Immature natural killer cell (primary cell): ENCODE measurements at places on chromosomes 12 and 14.
A peak's percentile ranks its signal among the peaks of the same experiment; 100 is the strongest.

DNA sequence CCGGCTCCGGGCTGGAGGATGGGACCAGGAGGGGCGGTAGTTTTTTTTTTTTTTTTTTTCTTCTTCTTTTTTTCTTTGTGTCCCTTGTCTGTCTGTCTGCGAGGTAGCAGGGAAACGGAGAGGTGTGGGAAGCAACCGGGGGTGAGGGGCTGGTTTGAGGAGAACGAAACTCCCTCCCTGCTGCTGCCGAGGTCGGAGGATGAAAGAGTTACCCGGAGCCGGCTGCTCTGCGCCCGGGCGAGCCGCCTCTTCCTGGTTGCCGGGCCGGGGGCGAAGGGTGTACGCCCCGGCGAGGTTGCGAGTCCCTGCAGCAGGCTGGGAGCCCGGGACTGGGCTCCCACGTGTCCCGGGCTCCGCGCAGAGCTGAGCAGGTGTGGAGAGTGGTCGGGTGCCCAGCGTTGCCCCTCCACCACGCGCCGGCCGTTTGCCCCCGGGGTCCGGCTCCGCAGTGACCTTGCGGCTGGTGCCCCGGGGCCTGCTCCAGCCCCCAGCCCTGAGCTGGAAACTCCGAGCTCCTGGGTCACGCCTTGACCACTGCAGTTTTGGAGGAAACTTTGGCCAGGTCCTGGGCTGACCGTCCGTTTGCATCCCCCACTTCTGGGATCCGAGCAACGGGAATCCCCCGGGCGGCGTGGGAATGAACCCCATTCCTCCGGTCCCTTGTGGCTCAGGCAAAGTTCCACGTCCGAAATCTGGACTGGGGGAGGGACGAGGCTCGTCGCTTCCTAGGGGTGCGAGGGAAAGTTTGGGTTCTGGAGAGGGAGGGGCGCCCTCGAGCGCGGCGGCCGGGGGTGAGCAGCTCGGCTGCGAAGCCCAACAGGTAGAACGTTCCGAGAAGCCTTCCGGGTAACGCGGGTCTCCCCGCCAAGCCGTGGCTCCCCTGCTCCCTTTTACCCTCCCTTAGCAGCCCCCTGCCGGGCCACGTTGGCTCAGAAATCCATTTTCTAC is 1.3 kb downstream of the CHST11 start:
- peaks cover 2% of the 10 kb centered on the region for H3K27me3 ChIP-seq
- peak overlapping the region; percentile 98 for H3K27ac ChIP-seq
- H3K4me1 ChIP-seq, result peaks cover 59% of the 10 kb centered on the region

DNA sequence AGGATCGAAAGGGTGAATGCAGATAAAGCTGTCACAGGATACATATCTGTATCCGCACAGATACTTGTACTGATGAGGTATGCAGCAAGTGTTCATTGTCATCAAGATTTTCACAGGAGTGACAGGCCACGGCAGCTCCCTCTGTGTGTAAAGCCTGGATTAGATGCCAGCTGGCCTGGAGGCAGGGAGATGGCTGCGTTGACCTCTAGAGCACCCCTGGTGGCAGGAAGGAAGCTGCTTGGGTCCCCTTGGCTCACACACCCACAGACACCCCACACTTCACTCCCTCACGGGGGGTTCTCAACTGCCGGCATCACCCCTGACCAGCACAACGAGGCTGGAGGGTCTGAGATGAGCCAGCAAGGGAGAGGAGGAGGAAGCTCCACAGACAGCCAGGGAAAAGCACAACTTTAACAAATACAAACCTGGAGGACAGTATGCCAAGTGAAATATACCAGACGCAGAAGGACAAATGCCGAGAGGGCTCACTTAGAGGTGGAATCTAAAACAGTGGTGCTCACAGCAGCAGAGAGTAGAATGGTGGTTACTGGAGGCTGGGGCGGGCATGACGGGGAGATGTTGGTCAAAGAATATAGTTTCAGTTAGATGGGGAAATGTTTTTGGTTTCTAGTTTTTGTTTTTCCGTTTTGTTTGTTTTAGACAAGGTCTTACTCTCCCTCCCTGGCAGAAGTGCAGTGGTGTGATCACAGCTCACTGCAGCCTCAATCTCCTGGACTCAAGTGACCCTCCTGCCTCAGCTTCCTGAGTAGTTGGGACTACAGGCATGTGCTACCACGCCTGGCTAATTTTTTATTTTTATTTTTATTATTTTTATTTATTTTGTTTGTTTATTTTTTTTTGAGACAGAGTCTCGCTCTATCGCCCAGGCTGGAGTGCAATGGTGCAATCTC is 45.7 kb downstream of the TEAD4 start:
- no peak overlapping the region for H3K4me3 ChIP-seq
- no peak for DNase-seq
- no peak overlapping the region for H3K27ac ChIP-seq
- H3K27me3 ChIP-seq, result peaks cover 1% of the 10 kb centered on the region

GRCh38 chr14:68794851-68795596 is 2.2 kb upstream of the ZFP36L1 start:
- H3K27me3 ChIP-seq, result peaks cover 47% of the 10 kb centered on the region
- peaks cover 11% of the 10 kb centered on the region for H3K36me3 ChIP-seq
- DNase-seq, result no peak
- peak overlapping the region; percentile 98 for H3K4me3 ChIP-seq

DNA sequence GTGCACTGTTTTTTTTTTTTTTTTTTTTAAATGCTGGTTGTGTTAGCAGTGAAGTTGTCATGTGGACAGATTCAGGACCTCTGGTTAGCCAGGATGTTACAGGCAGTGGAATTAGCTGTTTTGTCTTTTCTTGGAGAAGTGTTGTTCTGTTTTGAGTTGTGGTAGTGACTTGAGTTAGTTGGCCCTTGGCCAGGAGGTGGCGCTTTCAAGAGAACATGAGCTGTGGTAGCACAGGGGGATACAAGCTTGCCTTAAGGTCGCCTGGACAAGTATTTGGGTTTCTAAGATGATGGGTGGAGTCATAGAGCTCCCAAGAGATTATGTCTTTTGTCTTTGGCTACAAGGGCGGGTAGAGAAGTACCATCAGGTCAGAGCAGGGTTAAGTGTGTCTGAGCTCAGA is 33.3 kb upstream of the CCDC198 start:
- H3K27me3 ChIP-seq, result peaks cover 4% of the 10 kb centered on the region
- no peaks in the 10 kb centered on the region for H3K36me3 ChIP-seq
- no peak for DNase-seq
- no peak overlapping the region for H3K4me3 ChIP-seq

- DNase-seq, result no peak
- H3K27me3 ChIP-seq, result peaks cover 31% of the 10 kb centered on the region
- H3K27ac ChIP-seq, result no peak overlapping the region
- peaks cover 64% of the 10 kb centered on the region for H3K4me1 ChIP-seq
- H3K4me3 ChIP-seq, result peak overlapping the region; percentile 81
- H3K36me3 ChIP-seq, result no peaks in the 10 kb centered on the region
Observed at GRCh38 chr12:57240926-57241401, 10.0 kb downstream of the STAC3 start.

DNA sequence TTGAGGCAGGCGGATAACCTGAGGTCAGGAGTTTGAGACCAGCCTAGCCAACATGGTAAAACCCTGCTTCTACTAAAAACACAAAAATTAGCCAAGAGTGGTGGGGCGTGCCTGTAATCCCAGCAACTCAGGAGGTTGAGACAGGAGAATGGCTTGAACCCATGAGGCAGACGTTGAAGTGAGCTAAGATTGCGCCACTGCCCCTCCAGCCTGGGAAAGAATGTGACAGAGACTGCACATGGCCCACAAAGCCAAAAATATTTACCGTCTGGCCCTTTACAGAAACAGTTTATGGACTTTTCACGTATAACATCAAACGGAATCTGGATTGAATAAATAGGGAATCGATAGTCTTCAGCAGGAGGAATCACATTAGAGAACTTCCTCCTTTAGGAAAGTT is 3.5 kb downstream of the RSRC2 start:
- H3K4me3 ChIP-seq, result no peak overlapping the region
- H3K4me1 ChIP-seq, result peaks cover 20% of the 10 kb centered on the region
- peaks cover 21% of the 10 kb centered on the region for H3K36me3 ChIP-seq
- no peak overlapping the region for H3K27ac ChIP-seq
- peaks cover 3% of the 10 kb centered on the region for H3K27me3 ChIP-seq

DNA sequence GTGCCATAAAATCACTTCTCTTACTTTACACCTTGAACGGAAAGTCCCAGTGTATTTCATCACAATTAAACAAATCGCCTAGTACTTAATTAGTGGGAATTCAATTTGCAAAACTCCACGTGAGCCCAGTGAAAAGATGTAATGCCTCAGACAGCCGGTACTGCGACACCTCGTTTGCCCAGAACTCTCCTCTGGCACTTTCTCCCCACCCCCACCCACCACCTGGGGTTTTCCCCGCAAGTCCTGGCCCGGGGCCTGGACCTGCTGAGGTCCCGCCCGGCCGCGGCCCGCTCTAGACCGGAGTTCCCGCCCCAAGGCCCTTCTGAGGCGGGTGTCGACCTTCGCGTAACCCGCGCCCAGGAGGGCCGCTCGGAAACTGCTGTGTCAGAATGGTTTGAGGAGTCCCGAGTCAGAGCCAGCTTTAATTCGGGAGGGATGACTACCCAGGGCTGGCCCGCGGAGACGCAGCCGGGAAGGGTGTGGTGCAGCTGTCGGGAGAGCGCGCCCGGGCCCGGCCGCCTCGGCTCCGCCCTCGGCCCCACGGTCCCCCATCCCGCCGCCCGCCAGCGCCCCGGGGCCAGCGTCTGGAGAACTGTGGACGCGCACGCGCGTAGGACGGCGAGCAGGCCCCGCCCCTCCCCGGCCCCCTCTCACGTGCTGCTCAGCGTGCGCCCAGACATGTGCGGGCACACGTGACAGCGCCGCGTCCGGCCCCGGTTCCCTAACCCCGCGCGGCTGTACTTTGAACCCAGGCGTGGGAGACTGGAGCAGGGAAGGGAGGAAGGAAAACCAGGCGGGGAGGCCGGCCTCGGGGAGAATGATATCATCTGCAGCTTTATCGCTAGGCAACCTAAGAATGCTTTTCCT is 10.8 kb downstream of the BHLHE41 start:
- H3K4me3 ChIP-seq, result peak overlapping the region; percentile 77
- H3K27ac ChIP-seq, result peak overlapping the region; percentile 10
- peaks cover 10% of the 10 kb centered on the region for H3K4me1 ChIP-seq
- no peaks in the 10 kb centered on the region for H3K36me3 ChIP-seq

- no peak overlapping the region for H3K27ac ChIP-seq
- no peaks in the 10 kb centered on the region for H3K4me1 ChIP-seq
- peaks cover 3% of the 10 kb centered on the region for H3K27me3 ChIP-seq
- DNase-seq, result no peak
- H3K4me3 ChIP-seq, result no peak overlapping the region
Observed at GRCh38 chr12:8143261-8143660, 13.6 kb upstream of the ZNF705A start.

- DNase-seq, result no peak
- H3K27ac ChIP-seq, result no peak overlapping the region
- H3K4me3 ChIP-seq, result no peak overlapping the region
- H3K27me3 ChIP-seq, result peaks cover 2% of the 10 kb centered on the region
- H3K36me3 ChIP-seq, result no peaks in the 10 kb centered on the region
- H3K4me1 ChIP-seq, result no peaks in the 10 kb centered on the region
Observed at GRCh38 chr12:68521848-68522502, 88.7 kb upstream of the RAP1B start.

GRCh38 chr14:37472906-37473305 is 122.1 kb downstream of the FOXA1 start:
- no peak overlapping the region for H3K4me3 ChIP-seq
- no peaks in the 10 kb centered on the region for H3K36me3 ChIP-seq
- DNase-seq, result no peak

- H3K36me3 ChIP-seq, result no peaks in the 10 kb centered on the region
- H3K4me3 ChIP-seq, result no peak overlapping the region
- no peak for DNase-seq
- H3K27ac ChIP-seq, result no peak overlapping the region
Observed at GRCh38 chr14:97539411-97539795, 742.2 kb downstream of the VRK1 start.

GRCh38 chr12:49565406-49566265 is 2.3 kb downstream of the MCRS1 start:
- peak overlapping the region; percentile 83 for H3K27ac ChIP-seq
- peaks cover 58% of the 10 kb centered on the region for H3K4me1 ChIP-seq
- peak overlapping the region; percentile 54 for H3K4me3 ChIP-seq
- peaks cover 11% of the 10 kb centered on the region for H3K27me3 ChIP-seq

- H3K36me3 ChIP-seq, result peaks cover 20% of the 10 kb centered on the region
- H3K4me3 ChIP-seq, result no peak overlapping the region
- DNase-seq, result no peak
- H3K27me3 ChIP-seq, result peaks cover 10% of the 10 kb centered on the region
- H3K4me1 ChIP-seq, result peaks cover 43% of the 10 kb centered on the region
Observed at GRCh38 chr12:92597118-92597517, 105.7 kb upstream of the PLEKHG7 start.

- peaks cover 48% of the 10 kb centered on the region for H3K4me1 ChIP-seq
- no peak for DNase-seq
- no peak overlapping the region for H3K4me3 ChIP-seq
- no peak overlapping the region for H3K27ac ChIP-seq
- no peaks in the 10 kb centered on the region for H3K27me3 ChIP-seq
- peaks cover 6% of the 10 kb centered on the region for H3K36me3 ChIP-seq
Observed at GRCh38 chr14:91830777-91831176, 36.6 kb downstream of the TC2N start.

- no peak overlapping the region for H3K4me3 ChIP-seq
- no peak overlapping the region for H3K27ac ChIP-seq
- H3K27me3 ChIP-seq, result no peaks in the 10 kb centered on the region
- no peaks in the 10 kb centered on the region for H3K4me1 ChIP-seq
- H3K36me3 ChIP-seq, result no peaks in the 10 kb centered on the region
- DNase-seq, result no peak
Observed at GRCh38 chr12:117513353-117513752, 151.9 kb upstream of the NOS1 start.

DNA sequence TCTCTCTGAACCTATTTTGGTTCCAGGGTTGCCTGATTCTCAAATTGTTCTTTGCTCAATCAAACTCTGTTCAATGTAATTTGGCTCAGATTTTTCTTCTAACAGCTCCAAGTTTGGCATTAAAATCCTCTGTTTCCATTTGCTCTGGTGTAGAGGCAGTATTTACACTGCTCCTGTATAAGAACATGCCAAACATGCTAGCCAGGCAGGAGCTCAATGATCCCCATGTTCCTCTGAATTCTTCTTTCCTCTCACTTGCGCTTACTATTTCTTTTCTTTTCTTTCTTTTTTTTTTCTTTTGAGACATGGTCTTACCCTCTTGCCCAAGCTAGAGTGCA is 17.2 kb downstream of the SDR9C7 start:
- peaks cover 14% of the 10 kb centered on the region for H3K27me3 ChIP-seq
- no peak overlapping the region for H3K27ac ChIP-seq
- H3K4me3 ChIP-seq, result no peak overlapping the region
- H3K36me3 ChIP-seq, result peaks cover 4% of the 10 kb centered on the region
- no peak for DNase-seq
